Stimulated activated CD8-positive, alpha-beta memory T cell treated with anti-CD3 and anti-CD28 coated beads, Interleukin-12 subunit alpha, Interleukin-12 subunit beta, amount 100 ng/mL, for 1 hour (primary cell): ENCODE measurements at places on chromosomes 7 and 10.

- DNase-seq = no peak
These were observed 5.1 kb upstream of the ZNF503 start for GRCh38 chr10:75406462-75407223.

DNA sequence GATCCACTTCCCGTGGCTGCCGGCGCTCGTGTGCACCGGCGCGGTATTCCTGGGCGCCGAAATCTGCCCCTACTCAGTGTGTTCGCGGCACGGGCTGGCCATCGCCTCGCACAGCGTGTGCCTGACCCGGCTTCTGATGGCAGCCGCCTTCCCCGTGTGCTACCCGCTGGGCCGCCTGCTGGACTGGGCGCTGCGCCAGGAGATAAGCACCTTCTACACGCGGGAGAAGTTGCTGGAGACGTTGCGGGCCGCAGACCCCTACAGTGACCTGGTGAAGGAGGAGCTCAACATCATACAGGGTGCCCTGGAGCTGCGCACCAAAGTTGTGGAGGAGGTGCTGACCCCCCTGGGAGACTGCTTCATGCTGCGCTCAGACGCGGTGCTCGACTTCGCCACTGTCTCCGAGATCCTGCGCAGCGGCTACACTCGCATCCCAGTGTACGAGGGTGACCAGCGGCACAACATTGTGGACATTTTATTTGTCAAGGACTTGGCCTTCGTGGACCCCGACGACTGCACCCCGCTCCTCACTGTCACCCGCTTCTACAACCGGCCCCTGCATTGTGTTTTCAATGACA is 1.3 kb downstream of the CNNM1 start:
- no peak for DNase-seq

DNA sequence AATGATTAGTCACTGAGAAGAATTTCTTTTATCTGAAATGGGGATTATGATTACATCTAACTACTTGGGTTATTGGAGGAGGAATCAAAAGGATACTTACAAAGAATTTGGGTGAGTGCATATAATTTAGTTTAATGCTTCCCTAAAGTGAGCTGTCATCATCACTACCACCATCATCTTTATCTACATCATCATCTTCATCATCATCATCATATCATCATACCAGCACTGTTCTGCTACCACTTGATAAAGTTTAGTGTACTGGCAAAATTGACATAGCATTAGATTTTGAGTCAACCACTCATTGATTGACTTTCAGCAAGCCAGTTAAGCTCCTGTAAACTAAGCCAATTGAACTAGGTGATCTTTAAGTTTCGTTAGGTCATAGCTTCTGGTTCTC is 245.6 kb upstream of the DKK1 start:
- no peak for DNase-seq

GRCh38 chr7:44977959-44978335 is 868 bp downstream of the MYO1G start:
- DNase-seq = no peak

DNA sequence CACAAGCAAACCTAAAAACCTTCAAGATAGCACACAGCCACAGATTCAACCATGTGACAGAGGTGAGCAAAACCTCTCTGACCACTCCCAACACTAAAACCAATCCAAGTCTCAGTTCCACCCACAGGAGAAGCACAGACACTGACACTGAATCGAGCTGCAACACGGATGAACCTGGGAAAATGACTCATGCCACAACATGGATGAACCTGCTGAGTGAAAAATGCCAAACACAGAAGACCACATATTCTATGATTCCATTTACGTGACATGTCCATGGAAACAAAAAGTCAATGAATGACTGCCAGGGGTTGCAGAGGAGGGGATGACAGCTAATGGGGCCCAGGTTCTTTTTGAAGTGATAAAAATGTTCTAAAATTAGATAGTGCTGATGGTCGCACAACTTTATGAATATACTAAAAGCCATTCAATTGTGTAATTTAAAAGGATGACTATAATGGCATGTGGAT is 22.0 kb downstream of the CYTH3 start:
- DNase-seq = no peak

DNA sequence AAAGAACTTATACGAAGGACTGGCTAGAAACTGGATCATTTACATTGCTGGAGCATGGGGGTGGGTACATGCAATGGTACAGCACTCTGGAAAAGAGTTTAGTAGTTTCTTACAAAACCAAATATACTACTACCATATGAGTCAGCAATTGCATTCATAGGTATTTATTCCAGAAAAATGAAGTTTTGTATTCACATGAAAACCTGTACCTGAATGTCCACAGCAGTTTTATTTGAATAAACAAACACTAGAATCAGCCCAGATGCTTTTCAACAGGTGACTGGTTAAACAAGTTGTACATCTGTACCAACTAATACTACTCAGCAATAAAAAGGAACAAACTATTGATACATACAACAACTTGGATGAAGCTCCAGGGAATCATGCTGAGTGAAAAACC is 3.4 kb downstream of the SCIN start:
- DNase-seq = no peak

DNA sequence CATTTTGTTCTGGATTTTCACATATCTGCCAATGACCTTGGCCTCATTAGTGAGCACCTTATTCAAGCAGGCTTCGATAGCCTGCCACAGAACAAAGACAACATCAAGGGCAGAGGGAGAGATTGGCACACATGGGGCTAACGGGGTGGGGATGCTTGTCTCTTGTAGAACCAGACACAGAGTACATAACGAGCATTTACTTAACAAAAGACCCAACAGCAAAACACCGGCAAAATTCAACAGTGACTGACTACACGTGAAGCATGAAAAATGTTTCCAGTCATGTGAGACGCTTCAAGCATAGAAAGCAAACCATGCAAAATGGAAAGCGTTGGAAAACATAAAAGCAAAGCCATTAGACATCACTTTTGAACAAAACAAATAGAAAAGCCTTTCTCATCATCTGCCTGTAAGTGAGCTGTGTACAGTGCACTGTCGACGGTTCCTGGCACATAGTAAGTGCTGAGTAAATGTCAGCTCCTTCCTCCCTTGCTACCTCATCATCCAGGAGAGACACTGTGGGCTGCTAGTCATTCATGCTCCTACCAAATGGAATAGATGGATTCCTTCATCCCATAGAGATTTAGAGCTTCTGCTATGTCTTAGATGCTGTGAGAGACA is 134.4 kb upstream of the AGK start:
- DNase-seq = no peak

- DNase-seq = no peak
These were observed 51.3 kb upstream of the PLEKHA1 start for GRCh38 chr10:122323189-122323588.
